ENCODE measurements at places on chromosomes 13 and 19.

- DNase-seq = no peak
Observed at GRCh38 chr19:7970716-7971448, 27.4 kb upstream of the TIMM44 start.

GRCh38 chr13:20206698-20207235, 14.0 kb upstream of the GJB2 start:
- DNase-seq = no peak

GRCh38 chr19:43789029-43789428, 8.3 kb upstream of the KCNN4 start:
- DNase-seq = no peak

- no peak for DNase-seq
Observed at GRCh38 chr19:39557811-39558623, 18.1 kb upstream of the EID2 start.

- DNase-seq = no peak
Observed at GRCh38 chr13:113405481-113406300, 41.8 kb upstream of the GRTP1 start.

GRCh38 chr19:35908973-35909683, 1.0 kb upstream of the TYROBP start:
- no peak for DNase-seq

DNA sequence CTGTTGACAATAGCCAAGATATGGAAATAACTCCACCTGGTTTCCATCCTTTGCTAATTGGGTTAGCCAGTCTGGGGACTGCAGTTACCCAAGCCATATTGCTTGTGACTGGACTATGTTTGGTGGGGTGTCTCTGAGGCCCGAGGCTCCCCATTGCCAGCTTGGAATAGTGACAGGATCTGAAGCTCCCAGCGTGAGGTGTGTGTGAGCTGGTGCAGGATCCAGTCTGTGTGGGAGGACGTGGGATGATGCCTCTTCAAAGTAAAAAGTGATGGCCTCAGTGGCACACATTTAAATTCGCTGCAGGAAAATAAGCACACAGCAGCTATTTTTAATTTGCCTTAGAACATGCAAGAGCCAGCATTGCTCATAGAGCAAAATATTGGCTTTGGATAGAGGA, 75.0 kb downstream of the TEX26 start:
- DNase-seq = no peak

DNA sequence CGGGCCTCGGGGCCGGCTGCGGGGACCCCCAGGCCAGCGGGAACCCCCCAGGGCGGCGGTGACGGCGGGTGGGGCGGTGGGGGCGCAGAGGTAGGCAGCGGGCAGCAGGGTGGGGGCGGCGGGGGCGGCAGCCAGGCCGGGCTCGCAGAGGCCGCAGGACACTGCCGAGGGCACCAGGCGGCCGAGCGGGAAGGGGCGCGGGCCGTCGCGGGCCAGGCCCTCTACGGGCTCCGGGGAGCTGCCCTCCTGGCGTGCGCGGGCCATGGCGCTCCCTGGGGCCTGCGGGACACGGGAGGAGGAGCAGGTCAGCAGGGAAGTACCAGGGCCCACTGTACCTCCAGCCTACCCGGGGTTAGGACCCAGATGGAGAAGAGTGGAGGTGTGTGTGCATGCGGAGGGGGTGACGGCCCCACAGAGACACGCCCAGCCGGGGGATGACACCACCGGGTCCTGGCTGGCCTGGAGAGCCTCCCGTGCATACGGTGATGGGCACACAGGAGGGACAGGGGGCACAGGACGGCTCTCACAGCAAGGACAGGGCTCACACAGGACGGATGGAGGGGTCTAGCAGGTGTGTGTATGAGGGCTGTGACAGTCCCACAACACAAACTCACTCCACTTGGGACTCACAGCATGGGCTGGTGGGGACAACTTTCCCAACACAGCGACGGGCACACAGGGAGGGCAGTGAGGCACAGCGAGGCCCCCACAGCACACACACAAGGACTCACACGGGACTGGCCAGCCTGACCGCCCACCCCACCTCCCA, 2.6 kb downstream of the BBC3 start:
- no peak for DNase-seq

- no peak for DNase-seq
Observed at GRCh38 chr13:43089912-43090498, 66.6 kb downstream of the DNAJC15 start.

GRCh38 chr13:52599037-52599847, 43.0 kb upstream of the HNRNPA1L2 start:
- DNase-seq = peak; percentile 6

GRCh38 chr13:44504116-44504515, 72.0 kb downstream of the TSC22D1 start:
- no peak for DNase-seq

DNA sequence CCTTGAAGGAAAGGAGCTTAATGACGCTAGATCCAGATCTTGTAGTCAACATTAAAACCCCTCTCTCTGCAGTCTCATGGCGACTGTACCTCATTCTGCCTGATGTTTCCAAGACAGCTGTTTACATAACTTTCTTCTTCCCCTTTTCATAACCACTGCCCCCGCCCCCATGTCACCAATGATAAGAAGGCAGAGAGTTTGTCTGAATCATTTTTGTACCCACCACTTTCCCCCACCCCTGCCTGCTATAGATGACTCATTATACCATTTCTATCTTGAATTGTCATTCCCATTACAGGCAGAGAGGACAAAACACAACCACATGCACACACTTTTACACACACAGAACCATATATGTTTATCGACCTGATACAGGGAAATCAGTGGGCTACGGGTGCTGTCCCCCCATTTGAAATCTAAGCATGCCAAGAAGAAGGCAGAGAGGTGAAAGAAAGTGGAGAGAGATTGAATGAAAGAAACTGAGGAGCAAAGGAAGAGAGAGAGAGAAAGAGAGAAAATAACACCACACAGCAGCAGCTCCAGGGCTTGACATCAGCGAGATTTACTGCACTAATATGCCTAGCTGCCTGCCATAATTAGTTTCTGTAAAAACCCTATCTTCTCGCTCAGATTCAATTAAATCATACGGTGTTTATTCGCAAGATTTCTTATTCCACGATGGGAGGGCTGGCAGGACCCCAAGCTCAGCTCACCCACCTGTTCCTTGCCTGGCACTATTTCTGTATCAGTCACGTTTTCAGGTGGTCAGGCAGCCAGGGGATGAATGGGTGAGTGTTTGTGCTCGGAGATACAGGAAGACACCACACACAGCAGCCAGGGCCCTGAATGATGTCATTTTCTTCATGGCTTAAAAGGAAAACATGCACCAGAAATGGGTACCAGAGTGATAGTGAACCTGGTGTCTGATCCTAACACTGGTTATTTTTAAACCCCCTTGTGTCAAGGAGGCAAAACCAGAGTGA, 114.3 kb upstream of the SERP2 start:
- DNase-seq = no peak

- no peak for DNase-seq
Observed at GRCh38 chr19:7509625-7510024, 6.3 kb upstream of the ZNF358 start.

GRCh38 chr19:37986048-37986750, 79.2 kb downstream of the SIPA1L3 start:
- no peak for DNase-seq

DNA sequence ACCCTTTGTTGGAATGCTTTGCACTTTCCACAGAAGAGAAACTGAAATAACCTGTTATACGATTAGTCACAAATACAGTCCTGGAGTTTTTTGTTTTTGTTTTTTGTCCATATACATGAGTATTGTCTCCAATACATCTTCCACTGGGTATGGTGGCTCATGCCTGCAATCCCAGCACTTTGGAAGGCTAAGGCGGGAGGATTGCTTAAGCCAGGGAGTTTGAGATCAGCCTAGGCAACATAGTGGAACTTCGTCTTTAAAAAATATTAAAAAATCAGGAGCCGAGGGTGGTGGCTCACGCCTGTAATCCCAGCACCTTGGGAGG, 25.0 kb downstream of the AP2S1 start:
- no peak for DNase-seq

- no peak for DNase-seq
Observed at GRCh38 chr19:50831026-50831396, 2.4 kb downstream of the KLK15 start.

DNA sequence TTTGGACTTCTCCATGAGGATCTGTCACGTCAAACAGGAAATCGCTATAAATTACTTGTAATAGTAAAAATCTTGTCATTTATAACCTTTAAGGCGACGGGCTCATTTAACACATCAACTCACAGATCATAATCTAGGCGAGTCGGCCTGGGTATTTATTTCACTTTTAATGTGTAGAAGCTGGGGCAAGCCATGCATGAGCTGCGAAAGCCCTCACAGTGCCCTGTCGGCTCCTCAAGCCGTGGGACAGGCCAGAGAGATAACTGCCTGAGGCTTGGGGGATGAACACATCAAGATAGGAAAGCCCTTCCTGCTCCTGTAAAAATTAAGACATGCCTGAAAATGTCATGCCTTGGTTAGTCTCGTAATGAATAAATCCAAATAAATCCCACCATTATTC, 30.8 kb downstream of the SOX1 start:
- no peak for DNase-seq

- DNase-seq = no peak
Observed at GRCh38 chr13:48404952-48405351, 8.0 kb downstream of the LPAR6 start.

DNA sequence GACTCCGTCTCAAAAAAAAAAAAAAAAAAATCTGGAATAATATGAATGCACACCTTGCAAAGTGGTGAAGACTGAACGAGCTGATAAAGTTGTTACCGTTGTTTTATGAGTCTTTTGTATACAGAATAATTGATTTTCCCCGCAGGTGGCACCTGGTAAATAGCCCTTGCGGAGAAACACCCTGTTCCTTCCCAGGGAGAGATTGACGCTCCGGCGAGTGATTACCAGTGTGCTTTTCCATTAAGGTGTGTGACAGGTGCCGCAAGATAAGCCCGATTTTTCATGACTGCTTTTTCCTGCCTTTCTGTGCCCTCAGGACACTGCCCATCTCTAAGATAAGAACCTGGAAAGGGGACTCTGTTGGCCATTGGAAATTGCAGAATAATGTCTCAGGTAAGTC, 943 bp downstream of the ZNF302 start:
- no peak for DNase-seq

GRCh38 chr13:39847336-39847735, 191.9 kb downstream of the COG6 start:
- DNase-seq = no peak

DNA sequence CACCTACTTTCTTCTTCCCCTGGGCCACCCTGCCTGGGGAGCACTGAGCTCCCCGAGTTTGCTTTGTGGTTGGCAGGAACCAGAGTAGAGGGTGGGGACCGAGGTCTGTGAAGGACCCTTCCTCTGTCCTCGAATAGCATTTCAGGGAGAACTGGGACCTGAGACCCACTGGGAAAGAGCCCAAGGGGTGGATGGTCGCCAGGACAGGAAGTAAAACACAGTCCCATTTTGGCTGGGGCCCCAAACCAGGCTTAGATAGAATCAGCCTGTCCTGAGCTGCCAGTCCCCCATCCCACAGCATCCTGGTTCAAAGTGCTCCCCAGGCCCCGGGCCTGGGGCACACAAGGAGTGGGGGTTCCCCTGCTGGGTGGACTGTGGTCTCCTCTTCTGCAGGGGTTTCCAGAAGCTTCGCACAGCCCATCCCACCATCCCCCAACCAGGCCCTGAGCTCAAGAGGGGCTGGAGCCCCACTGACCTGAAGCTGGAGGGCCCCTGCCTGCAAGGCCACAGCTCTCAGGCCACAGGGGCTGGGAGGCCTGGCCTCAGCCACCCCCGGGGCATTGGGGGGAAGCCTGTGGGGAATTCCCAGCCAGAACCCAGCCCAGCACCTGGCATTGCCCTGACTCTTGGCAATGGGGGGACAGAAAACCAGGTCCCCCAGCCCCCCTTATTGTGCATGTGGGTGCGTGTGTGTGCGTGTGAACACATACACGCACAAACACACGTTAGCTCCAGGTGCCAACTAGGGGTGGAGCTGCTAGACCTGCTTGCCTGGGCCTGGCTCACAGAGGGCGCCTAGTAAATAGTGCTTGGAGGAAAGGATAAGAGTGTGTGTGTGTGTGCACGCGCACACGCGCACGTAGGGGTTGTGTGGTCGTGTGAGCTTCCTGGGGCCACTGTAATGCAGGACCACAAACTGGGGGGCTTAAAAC, 995 bp upstream of the MKNK2 start:
- DNase-seq = no peak

DNA sequence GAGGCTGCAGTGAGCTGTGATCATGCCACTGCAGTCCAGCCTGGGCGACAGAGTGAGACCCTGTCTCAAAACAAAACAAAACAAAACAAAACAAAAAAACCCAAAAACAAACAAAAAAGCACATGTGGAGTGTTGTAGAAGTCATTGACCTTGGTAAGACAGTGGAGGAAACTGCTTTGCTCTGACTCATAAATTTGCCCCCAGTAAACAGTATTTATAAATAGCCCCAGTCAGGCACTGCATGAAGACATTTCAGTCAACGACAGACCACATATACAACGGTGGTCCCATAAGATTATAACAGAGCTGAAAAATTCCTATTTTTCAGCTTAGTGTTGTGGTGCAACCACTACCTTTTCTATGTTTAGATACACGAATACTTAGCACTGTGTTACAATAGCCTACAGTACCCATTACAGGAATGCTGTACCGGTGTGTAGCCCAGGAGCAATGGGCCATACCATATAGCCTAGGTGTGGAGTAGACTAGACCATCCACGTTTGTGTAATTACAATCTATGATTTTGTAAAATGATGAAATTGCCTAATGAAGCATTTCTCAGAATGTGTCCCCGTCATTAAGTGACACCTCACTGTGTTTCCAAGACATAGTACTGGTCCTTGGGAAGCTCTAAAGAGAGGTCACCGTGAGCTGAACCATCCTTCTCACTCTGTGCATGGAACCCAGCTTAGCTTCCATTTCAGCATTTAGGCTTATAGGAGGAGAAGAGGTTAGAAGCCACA, 1.1 kb downstream of the ARL11 start:
- DNase-seq = no peak

- DNase-seq = no peak
Observed at GRCh38 chr13:30526612-30527495, 61.1 kb upstream of the HMGB1 start.

DNA sequence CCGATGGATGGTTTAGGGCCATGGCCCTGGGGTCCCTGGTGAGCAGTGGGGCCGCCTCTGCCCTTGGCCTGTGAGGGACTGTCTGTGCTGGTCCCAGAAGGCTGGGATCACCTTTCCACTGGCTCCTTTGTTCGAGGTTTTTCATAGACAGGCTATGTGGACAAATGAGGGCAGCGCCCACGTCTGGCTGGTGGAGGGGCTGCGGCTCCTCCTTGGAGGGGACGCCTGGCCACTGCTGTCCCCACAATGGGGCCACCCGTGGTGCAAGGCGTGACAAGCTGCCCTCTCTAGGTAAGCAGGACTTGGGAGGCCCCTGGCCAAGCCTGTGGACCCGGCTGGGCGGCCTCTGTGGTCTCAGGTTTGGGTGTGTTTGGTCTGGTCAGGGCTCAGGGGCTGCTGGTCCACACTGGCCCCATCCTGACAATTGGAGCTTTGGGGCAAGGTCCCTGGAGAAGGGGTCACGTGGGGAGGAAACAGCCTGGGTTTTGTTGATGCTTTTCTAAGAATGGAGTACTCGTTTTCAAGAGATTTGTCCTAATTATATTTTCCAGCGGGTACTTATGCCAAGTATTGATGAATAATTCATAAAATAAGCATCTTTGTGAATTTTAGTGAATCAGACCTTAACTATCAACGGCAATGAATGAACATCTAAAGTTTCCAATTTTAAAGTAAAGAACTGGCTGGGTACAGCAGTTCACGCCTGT, 33.3 kb downstream of the MCF2L start:
- no peak for DNase-seq

All from cerebellar nuclear complex (tissue), 1 donor.